ENCODE measurements at places on chromosomes 2 and 18. TPM values are rescaled to one million over a fixed set of nuclear protein-coding genes. Genes with fewer than 3 reads are reported as not detected.
A peak's percentile ranks its signal among the peaks of the same experiment; 100 is the strongest.

The DNAH7 gene
- 0.49 TPM for polyA plus RNA-seq

- no peak for DNase-seq
Observed at GRCh38 chr2:11996618-11997017, 250.2 kb downstream of the LPIN1 start.

GRCh38 chr2:64104933-64105332 is 39.3 kb downstream of the PELI1 start:
- DNase-seq: no peak

The EFEMP1 gene
- 66.6 TPM for polyA plus RNA-seq

- DNase-seq: no peak
Observed at GRCh38 chr18:44232500-44232899, 448.2 kb upstream of the SETBP1 start.

The UGT1A6 gene
- polyA plus RNA-seq: 2.9 TPM

The RAD51AP2 gene
- not detected for polyA plus RNA-seq

The ZNF396 gene
- 0.94 TPM for polyA plus RNA-seq

The C2orf72 gene
- 5.2 TPM for polyA plus RNA-seq

DNA sequence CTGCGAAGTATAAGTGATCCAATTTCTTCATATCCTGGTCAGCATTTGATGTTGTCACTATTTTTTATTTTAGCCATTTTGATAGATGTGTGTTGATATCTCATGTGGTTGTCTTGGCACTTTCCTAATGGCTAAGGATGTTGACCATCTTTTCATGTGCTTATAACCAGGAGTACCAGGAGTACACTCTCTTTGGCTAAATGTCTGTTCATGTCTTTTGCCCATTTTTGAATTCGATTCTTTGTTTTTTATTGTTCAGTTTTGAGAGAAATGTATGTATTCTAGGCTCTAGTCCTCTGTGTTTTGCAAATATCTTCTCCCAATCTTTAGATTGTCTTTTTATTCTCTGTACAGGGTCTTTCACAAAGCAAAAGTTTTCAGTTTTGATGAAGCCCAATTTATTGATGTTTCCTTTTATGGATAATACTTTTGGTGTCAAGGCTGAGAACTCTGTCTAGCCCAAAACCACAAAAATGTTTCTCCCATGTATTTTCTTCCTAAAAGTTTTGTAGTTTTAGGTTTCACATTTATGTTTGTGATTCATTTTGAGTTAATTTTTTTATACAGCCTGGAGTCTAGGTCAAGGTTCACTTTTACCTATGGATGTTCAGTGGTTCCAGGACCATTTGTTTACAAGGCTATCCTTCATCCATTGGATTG is 65.4 kb downstream of the SDC1 start:
- DNase-seq: no peak

DNA sequence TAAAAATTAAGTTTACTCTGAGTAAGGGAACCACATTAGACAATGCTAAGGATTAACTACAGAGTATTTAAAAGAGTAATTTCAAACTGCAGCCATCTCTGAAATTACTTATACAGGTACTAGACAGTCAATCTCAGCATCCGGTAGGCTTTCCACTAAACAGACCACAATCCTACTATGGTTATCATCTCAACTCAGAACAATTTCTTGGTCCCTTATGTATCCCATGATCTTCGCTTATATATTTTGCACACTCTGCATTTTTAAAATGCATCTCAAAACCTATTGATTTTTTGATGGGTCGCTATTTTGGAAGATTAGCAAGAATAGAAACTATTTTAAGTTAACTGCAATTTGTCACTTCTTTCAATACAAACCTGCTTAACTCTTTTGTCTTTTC is 1.4 kb downstream of the PPP4R1 start:
- no peak for DNase-seq

DNA sequence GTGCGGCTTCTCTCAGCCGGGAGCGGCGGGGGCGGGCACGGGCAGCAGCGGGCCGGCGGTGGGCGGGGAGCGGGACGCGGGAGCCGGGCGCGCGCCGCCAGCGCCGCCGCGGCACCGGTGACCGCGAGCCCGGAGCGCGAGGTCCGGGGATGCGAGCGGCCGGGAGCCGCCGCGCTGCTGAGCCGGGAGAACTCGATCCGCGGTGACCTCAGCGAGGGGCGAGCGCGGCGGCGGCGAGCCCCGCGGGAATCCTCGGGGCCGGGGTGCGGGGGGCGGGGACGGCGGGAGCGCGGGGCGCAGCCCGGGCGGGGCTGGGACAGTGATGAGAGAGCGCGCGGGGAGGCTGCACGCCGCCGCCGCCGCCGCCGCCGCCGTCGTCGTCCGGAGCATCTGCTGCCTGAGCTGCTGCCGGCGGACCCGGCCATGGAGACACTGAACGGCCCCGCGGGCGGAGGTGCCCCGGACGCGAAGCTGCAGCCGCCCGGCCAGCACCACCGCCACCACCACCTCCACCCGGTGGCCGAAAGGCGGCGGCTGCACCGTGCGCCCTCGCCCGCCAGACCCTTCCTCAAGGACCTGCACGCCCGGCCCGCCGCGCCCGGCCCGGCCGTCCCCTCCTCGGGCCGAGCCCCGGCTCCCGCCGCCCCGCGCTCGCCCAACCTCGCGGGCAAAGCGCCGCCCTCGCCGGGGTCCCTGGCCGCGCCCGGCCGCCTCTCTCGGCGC is at the start of gene MTCL1:
Gene MTCL1 (plus strand): TSS at position 319 of the 723 bp plus-strand sequence. CDS start 105 bp downstream, at position 424.
- DNase-seq: peak; percentile 73

DNA sequence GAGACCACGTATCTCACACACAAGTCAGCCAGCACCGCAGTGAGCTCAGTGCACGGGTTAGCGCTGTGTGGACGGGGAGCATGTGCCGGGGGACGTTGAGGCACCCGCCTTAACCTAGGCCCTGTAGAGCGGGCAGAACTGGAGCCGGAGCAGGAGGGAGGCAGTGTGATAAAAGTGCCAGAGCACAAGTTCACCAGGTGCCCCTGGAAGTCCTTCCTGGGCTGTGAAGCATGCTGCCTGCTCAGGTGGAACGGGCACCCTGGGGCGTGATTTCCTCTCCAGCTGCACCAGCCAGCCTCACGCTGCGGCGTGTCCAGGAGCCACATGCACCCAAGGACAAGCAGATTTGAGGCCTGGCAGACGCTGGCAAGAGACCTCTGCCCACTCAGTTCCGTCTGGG is 50.3 kb downstream of the ITGB1BP1 start:
- DNase-seq: no peak

DNA sequence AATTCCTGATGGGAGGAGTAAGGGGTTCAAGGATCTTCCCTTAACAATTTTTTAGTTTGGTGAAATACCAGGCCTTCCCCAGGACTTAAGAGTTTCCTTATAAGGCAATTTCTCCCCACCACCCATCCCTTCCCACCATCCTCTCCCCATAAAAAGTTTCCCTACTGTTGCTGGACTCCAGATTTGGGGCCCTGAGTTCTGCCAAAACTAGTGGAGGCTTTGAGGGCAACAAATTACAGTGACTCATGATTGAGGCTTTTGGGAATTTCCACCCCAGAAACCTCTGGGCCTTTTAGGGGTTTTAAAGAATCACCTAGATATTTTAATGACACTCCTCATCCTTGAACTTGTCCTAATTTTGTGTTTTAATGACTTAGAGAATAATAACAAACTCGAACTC is 14.3 kb upstream of the EN1 start:
- DNase-seq: no peak

DNA sequence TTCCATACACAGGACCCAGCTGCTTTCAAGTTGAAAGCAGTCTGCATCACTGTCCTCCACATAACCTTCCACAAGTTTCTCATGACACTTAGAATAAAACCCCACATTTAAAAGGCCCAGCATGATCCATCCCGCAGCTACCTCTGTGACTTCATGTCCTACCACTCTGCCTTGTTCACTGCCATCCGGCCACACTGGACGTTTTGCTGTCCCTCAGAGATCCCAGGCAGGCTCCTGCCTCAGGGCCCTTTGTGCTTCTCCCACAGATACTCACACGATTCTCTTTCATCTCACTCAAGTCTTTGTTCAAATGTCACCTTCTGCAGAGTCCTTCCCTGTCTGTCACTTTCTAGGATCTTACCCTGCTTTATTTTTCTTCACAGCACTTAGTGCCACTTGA is 232.9 kb upstream of the BOD1L2 start:
- no peak for DNase-seq

DNA sequence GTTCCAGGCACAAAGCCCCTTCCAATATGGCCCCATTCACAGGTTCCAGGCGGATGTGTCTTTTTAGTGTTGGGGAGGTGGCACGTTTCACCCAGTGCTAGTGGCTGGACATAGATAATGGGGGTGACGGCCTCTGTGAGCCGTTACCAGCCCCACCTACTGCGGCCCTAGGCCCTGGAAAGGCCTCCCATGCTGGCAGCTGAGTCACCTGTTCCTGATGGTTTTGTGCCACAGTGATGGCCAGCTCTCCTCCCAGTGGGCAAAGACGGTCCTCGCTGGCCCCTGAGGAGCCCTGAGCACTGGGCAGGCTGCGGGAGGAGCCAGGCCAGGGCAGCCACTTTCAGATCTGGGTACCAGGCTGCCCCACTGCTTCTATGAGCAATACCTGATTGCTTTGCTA is 40.0 kb upstream of the GPC1 start:
- DNase-seq: no peak

- no peak for DNase-seq
Observed at GRCh38 chr2:167275046-167275445, 386.8 kb downstream of the XIRP2 start.

- no peak for DNase-seq
Observed at GRCh38 chr2:182167882-182168281, 182.2 kb downstream of the PPP1R1C start.

The TCF7L1 gene
- polyA plus RNA-seq: 4.1 TPM

The OR6B2 gene
- not detected for polyA plus RNA-seq

GRCh38 chr2:64105670-64106461 is 38.4 kb downstream of the PELI1 start:
- DNase-seq: peak; percentile 34

GRCh38 chr18:23378302-23378686 is 74.8 kb upstream of the RIOK3 start:
- no peak for DNase-seq

- no peak for DNase-seq
Observed at GRCh38 chr2:173868406-173868805, 96.8 kb downstream of the SP3 start.

The GLB1L gene
- polyA plus RNA-seq: 5.8 TPM

DNA sequence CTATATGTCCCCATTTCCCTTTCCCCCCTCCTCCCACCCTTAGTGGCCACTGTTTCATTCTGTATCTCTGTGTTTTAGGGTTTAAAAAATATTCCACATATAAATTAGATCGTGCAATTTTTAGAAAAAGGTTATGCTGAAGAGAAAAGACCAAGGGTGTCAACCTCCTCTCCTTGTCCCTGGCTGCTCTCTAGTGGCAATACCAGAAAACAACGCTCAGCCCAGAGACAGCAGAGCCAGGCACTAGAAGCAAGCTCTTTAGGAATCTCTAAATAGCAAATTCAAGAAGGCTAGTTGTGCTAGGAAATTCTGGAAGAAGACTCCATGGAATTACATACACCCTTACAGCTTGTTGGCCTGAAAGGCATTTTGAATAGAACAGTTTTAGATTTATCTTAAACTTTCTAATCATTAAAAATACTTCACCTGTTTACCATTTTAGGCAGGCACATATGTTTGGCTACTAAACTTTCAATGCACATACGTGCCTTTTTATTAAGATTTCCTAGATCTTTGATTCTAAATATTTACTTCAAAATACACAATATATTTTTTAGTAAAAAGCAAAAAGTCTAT is 35.1 kb upstream of the RASGRP3 start:
- peak; percentile 80 for DNase-seq

The GYPC gene
- not detected for polyA plus RNA-seq

The RPIA gene
- polyA plus RNA-seq: 23.3 TPM

DNA sequence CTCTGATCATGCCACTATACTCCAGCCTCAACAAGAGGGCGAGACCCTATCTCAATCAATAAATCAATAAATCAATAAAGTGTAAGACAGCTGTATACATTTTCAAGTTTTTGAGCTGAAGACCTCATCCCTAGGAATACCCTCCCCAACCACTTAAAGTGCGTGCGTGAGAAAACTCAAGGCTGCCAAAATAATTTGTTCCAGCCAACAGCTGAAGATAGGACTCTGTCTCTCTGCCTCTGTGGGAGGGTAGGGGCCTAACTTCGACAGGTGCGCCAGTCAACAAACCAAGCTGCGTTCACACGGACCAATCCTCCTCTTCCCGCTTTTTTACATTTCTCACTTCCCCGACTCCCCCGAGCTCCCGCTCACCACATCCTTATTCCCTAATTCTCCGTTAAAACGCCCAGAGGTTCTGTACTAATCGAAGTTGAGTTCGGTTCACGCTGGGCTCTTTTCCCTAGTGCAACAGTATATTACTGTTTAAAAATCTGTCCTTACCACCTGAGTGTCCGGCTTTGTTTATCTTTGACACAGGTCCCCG is 618 bp downstream of the POLR2D start:
- DNase-seq: peak; percentile 18

- DNase-seq: peak; percentile 82
Observed at GRCh38 chr2:213251618-213252017, 32.6 kb upstream of the SPAG16 start.

DNA sequence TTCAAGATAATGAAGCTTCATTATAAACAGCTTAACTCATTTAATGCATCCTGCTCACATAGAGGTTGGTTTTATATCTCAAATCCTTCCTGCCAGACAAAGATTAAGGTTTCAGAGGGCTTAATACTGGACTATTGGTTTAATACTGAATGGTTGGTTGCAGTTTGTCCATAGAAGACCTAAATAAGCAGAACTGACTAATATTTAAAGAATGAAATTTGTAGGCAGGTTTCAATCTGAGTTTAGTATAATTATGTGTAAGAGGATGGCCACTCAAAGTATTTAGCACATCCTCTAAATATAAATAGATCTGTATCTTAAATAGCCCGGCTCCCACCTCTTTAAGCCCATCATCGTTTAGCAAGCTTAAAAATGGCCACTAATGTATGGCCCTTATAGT is 92.5 kb downstream of the EPB41L5 start:
- DNase-seq: no peak

DNA sequence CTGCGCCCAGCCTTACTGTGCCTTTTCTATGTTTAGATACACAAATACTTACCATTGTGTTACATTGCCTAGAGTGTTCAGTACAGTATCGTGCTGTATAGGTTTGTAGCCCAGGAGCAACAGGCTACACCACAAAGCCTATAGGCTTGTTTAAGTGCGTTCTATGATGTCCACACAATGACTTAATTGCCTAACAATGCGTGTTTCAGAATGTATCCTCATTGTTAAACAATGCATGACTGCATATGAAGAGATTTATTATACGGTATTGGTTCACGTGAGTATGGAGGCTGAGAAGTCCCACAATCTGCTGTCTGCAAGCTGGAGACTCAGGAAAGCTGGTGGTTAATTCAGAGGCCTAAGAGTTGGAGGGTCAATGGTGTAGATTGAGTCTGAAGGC is 46.1 kb upstream of the MGAT4A start:
- DNase-seq: no peak

GRCh38 chr2:176115883-176116813 is at the start of gene HOXD10:
Gene HOXD10 (plus strand): TSS chr2:176116778. CDS start chr2:176116834, 56 bp downstream.
- peak; percentile 37 for DNase-seq

Measured in A549 (cell line).